ENCODE measurements at places on chromosomes 2 and 18.

- no peak for DNase-seq
Measured at GRCh38 chr18:3931542-3932112, 481.7 kb downstream of the TGIF1 start.

- DNase-seq = no peak
Measured at GRCh38 chr18:70415823-70416488, 127.1 kb downstream of the SOCS6 start.

DNA sequence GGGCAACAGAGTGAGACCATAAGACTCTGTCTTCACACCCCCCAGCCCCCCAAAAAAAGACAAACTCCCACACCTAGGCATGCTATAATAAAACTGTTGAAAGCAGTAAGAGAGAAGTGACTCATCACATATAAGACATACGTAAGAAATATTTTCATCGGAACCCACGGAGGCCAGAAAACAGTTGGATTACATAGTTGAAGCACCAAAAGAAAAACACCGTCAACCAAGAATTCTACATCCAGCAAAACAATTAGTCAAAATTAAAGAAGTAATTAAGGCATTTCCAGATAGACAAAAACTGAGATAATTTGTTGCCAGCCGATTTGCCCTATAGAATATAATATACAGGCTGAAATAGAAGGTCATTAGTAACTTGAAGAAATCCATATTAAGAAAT lies 128.7 kb downstream of the VAPA start:
- no peak for DNase-seq

DNA sequence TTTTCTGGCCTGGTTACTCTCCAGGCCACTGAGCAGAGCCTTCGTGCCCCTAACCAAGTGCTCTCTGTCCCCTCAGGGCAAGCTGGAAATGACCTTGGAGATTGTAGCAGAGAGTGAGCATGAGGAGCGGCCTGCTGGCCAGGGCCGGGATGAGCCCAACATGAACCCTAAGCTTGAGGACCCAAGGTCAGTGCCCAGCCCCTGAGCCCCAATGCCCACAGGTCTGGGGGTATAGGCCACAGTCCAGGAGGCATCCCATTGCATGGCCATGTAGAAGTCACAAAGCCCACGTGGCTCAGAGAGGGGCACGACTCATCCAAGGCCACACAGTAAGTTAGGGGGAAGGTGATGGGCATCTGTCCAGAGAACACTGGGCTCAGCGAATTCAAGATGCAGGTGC lies 227.6 kb downstream of the DYSF start:
- DNase-seq = no peak

- no peak for DNase-seq
Measured at GRCh38 chr2:24492421-24493279, 1.6 kb downstream of the NCOA1 start.

GRCh38 chr18:42635378-42636048 lies 480.0 kb downstream of the RIT2 start:
- no peak for DNase-seq

Data from activated naive CD8-positive, alpha-beta T cell treated with anti-CD3 and anti-CD28 coated beads, Interleukin-2, amount 50 U/mL, for 16 hours (primary cell).